NCI-H1436 treated with DMSO at 0.1 percent for 48 hours (cell line): ENCODE measurements at places on chromosomes 6 and 20.
A peak's percentile ranks its signal among the peaks of the same experiment; 100 is the strongest.

GRCh38 chr20:54112221-54112884, 42.0 kb upstream of the BCAS1 start:
- no peak for DNase-seq

DNA sequence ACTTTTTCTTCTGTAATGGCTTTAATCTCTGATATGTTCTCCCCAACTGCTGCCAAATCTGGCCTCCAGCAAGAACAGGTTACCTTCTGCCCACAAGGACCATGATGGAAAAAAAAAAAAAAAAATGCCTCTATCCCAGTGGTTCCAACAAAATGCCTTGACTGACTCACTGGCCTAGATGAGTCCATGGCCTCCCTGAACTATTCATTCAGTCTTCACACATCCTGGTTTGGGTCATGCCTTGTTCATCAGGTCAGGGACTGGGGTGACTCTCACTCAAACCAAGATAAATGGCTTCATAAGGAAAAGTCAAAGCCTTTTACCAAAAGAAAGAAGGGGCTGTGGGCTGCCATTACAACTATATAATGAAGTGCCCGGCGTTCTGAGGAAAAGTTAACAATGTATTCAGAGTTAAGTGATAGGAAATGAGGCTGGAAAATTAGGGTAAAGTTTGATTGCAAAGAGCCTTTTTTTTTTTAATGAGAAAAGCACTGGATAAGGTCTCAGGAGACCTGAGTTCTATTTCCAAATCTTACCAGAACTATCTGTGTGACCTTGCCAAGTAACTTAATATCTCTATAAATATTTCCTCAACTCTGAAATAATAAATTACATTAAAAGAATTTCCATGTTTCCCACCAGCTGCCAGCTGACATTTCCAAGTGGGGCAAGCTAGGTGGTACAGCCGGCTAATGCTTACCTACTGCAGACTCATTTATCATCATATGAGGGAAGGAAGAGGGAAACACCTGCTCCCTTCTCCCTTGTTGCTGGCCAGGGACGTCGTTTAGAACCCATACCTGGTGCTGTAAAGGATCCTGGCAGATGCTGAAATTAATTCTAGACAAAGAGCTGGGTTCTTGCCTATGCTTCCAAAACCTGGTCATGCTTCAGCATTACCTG, 380.0 kb upstream of the MARCKS start:
- no peak for DNase-seq

DNA sequence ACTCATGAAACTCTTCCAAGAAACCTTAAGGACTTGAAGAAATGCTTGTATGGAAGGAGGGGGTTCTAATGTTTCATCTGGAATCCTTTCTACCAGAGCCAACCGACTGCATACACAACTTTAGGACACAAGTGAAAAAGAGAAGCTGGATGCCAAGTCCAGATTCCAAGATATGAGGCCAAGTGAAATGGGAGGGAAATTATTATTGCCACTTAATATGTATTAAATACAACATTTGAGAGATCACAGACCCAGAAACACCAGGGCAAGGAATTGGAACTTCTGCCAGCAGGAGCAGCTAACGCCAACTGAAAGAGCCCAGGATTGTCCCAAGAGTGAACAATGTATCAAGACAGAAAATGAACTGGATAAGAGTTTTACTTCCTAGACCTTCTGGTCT, 144.2 kb downstream of the ARHGAP18 start:
- DNase-seq: no peak

DNA sequence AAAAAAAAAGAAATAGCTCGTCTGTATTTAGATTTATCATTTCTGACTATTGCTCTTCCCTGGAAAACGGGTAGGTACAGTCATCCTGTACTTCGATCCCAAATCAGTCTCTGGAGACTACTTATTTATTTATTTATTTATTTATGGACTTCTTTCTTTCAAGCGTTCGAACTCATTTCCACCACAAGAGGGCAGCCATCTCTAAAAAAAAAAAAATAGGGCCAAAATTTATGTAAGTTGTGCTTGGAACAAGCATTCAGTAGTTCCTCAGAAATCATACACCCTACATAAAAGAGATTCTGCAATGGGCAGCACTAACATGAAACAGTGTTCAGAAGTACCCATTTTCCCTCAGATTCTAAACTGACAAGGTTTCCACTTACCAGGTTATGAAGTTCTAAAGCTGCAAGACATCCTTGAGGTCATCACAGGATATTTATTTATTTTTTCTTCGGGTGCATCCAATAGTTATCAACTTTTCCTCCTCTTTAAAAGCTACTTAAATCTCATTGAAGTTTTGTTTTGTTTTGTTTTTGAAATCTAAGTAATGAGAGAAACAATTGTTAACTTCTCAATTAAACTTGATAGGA, 1.9 kb upstream of the BMP2 start:
- peak; percentile 60 for DNase-seq

DNA sequence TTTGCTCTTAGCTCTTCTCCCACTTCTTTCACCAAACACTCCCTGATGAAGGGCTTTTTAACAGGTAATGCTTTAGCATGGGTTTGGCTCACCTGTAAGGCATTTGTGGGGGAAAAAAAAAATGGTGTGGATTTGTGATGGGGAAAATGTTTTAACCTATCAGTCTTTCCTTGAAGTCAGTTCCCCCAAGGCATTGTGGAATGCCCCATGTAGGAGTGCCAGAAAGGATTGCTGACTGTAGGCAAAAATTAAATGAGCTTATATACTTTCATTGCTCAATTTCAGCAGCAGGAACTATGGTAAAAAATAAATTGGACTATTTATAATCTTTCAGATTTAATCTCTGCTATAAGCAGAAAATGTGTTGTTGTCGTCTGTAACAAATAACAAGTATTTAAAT, 10.6 kb upstream of the SASH1 start:
- no peak for DNase-seq

DNA sequence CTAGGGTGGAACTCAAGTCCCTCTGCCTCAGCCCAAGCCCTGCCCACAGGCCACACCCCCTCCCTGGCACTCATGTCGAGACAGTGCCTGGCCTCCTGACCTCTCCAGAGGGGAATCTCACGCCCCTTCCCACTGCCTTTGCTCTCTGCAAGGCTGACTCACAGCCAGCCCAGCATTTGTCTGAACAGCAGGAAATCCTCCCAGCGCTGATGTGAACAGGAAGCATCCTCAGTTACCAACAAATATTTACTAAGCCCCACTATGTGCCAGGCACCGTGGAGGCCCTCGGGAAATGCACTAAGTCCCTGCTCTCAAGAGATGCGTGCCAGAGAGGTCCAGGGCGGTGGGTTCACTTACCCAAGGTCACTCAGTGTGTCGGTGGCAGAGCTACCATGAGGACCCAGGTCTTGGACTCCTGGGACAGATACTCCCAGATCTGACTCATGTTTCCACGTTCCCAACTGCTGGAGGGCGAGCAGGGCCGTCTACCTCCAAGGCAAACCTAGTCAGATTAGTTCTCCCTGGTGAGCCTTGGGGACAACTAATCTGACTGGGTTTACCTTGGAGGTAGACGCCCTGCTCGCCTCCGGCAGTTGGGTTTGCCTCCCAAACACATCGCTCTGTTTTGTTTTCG, 7.8 kb downstream of the ADA start:
- DNase-seq: no peak

DNA sequence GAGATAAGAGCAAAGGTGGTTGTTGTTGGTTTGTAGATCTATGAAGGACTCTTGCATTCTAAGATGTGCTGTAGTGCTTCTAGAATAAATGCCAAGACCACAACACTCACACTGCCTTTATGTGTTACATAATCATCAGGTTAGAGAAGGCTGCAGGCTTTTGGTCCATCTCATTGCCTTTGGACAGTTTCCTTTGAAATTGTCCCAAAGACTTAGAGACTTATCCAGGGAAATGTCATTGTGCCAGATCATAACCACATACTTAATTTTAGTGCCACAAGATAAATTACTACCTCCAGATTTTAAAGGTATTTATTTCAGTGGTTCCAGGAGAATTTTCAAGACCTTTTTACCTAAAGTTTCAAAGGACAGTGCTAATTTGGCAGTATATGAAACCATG, 666.6 kb upstream of the CITED2 start:
- DNase-seq: no peak

- no peak for DNase-seq
Observed at GRCh38 chr6:65186826-65187225, 520.2 kb downstream of the EYS start.

DNA sequence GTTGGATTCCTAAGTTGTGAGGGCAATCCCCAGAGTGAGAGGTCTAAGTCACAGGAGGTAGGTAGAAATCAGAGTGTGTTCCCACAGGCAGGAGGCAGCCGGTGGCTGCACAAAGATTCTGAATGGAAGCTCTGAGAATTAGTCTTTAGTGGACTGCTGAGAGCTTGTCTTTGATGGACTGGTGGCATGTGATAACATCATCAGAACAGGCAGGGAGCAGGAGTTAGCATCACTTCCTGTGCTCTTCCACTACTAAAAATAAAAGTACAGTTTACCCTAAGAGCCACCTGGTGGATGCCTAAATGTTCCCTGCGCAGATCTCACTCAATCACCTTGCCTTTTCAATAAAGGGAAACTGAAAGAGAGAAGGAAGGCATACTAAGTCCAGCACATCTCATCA, 294.6 kb upstream of the POU3F2 start:
- DNase-seq: no peak

GRCh38 chr6:1049900-1050299, 262.0 kb upstream of the FOXQ1 start:
- no peak for DNase-seq

- DNase-seq: no peak
Observed at GRCh38 chr6:33443619-33444504, 10.5 kb upstream of the ZBTB9 start.

DNA sequence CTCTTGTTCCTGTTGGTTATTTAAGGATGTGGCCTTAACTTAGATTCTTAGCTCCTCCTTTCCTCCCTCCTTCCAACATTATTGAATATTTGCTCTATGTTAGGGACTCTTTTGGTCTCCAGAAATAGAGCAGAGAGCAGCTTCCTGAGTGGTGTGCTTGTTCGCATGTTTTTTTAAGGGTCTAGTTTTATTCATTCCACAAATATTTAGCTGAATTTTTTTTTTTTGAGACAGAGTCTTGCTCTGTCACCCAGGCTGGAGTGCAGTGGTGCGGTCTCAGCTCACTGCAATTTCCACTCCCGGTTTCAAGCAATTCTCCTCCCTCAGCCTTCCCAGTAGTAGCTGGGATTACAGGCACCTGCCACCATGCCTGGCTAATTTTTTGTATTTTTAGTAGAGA, 169.2 kb downstream of the ZFAND3 start:
- DNase-seq: no peak

DNA sequence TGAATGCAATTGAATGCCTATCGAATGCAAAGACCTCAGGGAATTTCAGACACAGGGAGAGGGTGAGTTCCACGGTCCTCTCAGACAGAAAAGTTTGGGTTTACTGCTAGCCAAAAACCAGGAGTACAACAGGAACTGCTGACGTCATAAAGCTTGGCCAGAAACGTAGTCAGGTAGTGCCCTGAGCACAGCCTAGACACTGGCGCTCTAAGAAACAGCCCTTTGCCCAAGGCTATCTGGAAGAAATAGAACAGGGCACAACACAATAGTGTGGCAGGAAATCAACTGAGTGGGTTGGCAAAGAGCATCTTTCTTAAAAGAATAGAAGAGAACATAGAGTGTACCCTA, 58.0 kb downstream of the GFOD1 start:
- DNase-seq: no peak

DNA sequence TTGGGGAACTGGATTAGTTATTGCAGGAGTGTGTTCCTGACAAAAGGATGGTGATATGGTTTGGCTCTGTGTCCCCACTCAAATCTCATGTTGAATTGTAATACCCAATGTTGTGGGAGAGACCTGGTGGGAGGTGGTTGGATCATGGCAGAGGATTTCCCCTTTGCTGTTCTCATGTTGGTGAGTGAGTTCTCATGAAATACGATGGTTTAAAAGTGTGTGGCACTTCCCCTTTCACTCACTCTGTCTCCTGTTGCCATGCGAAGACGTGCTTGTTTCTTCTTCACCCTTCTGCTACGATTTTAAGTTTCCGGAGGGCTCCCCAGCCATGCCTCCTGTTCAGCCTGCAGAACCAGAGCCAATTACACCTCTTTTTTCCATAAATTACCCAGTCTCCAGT, 16.2 kb upstream of the TREM1 start:
- DNase-seq: no peak

DNA sequence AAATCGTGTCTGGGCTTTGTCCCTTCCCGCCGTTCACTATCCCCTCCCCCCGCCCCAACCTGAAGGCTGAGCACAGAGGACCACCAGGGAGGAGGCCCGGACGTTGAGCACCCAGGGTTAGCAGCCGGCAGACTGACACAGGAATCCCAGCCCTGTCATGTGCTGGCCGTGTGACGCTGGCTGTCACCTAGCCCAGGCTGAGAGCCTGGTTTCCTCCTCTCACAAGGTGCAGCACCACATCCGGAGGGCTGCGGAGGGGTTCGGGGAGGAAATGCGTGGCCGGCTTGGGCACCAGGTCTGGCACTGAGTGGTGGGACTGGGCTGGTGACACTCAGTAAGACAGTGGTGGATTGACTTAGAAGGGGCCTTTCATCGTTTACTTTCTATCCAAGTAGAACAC, 4.6 kb upstream of the LSM14B start:
- no peak for DNase-seq

DNA sequence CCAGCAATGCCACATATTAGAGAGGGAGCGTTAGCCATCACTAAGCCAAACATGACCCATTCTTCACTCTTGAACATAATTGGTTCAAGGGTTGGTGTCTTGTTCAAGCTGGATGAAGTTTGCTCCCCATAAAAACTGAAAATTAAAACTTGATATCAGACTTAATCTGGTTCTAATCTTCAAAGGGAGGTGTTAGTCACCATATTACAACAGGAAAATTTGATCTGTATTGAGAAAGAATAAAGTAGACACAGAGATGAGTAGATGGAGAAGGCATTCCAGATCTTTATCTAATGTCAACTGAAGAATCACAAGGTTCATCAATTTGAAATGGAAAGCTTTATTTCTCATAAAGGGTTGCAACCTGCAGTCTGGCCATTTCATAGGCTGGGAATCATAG, 972.8 kb downstream of the HACE1 start:
- no peak for DNase-seq

DNA sequence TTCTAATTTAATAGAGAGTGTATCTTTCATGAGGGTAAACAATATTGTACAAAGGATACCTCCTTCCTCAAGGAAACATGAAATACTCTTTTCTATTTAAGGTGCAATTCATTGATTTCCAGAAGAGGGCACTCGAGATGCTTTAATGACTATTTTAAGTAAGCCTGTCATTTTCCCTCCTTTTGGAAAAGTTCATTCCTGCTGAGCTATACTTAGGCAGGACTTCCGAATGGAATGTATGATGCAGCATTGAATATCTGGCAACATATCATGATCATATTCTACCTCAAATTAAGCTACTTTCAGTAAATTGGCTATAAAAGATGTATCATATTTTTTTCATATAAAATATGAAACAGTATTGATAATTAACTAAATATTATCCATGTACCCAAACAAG, 5.0 kb downstream of the DST start:
- no peak for DNase-seq

- DNase-seq: no peak
Observed at GRCh38 chr6:90860822-90861601, 274.1 kb upstream of the MAP3K7 start.

- DNase-seq: no peak
Observed at GRCh38 chr6:7758456-7758855, 32.6 kb downstream of the BMP6 start.
